ENCODE measurements at places on chromosomes 11 and 22.

DNA sequence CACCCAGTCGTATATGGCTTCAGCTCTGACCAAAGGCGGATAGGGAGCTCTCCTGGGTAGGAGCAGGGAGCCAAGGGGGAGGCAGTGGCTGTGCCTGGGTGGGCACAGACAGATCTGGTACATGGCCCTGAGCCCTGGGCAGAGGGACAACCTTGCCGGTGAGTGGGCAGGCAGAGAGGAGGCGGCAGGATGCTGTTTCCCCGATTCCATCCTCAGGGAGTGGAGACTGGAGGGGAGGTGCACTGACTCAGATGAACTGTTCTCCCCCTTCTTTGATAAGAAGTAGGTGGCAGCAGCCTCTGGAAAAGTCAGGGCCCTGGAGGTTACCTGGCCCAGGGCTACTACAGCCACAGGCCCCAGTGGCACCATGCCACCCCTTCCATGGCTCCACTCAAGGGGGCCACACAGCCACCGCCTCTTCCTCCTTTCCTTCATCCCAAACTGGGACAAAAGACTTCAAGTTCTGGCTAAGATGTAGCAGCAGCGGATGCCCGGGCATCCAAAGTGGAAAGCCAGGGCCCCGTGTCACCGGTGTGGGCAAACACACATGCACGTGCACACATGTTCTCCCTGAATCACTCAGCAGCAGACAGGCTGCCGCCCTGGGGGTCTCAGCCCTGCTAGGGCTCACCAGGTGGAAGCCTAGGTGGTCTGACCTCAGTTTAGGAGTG is 13.4 kb downstream of the CXCR5 start:
- DNase-seq: no peak

GRCh38 chr11:126597041-126597440 is 241.6 kb downstream of the ST3GAL4 start:
- no peak for DNase-seq

- DNase-seq: no peak
Measured at GRCh38 chr22:43854786-43855271, 7.5 kb downstream of the SULT4A1 start.

DNA sequence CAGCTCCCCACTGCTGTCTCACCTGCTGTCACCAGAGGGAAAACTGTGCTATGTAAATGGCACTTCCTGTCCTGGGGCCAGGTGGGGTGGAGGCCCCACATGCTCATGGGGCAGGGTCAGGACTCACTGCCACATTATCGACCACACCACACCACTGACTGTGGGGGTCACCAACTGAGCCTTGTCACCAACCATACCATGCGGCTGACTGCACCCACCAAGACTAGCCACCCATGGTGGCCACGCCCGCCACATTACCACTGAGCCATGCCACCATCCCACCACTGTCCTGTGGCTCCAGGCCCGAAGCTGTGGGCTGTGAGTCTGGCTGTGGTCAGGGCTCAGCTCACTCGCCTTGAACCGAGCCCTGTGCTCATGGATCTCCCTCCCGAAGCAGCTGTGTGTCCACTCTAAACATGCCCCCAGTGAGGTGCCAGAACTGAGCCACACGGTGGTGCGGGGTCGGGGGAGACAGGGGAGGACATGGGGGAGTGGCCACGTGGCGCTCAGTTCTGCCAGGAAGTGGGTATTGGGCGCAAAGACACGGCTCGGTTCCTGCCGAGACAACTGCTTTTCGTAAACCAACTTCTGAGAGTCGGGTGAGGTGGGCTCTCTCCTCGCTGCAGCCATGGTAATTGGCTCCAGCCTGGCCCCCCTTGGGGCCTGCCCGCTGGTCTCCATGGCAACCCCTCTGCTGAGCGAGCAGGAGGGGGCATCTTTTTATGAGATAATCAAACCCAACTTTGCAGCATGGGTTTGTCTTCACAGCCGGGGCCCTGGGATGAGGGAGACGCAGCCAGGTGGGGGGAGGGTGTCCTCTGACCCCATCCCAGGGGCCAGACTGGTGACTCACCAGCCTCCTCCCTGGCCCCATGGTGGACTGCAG is 23.2 kb downstream of the RTN4R start:
- DNase-seq: no peak

GRCh38 chr11:1392111-1392510 is 2.4 kb downstream of the BRSK2 start:
- DNase-seq: no peak

DNA sequence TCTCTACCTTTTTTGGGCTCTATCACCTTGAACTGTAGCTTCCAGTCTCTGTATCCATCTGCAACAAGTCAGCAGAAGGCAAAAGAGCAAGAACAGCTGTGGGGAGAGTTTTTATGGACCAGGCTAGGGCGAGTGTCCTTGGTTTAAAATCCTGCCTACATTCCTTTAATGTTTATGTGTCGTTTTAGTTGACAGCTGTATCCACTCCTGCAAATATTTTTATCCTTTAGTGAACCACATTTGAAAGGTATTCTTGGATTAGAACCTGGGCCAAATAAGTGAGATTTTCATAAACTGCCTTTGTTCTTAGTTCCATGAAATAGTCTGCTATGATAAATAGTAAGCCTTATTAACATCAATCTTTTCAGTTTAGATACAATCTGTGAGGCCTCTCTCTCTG is 712.2 kb downstream of the ETS1 start:
- no peak for DNase-seq

DNA sequence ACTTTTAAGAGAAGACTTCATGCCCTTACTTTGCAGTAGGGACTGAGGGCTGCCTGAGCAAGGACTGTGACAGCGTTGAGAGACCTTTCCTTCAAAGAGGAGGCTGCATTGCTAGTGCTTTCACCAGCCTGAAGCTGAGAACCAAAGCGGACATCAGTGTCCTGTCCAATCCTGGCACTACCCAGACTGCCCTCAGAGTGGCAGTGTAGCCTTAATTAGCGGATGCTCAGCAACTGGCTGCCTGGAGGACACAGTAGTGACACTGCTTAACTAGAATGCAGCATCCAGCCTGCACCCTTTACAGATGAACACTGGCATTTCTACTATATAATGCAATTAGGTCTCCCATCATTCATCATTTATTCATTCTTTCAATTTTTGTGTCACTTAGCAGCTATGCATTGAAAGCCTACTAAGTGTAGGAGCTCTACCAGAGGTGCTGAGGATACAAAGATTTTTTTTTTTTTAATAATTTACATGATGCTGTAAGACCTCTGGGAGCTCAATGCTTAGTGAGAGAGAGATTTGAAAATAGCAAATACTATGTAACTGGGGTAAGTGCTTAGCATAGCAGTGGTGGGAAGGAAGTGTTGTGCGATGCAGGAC is 36.9 kb upstream of the SLC36A4 start:
- peak; percentile 31 for DNase-seq

- no peak for DNase-seq
Measured at GRCh38 chr22:45775569-45776312, 104.1 kb downstream of the ATXN10 start.

DNA sequence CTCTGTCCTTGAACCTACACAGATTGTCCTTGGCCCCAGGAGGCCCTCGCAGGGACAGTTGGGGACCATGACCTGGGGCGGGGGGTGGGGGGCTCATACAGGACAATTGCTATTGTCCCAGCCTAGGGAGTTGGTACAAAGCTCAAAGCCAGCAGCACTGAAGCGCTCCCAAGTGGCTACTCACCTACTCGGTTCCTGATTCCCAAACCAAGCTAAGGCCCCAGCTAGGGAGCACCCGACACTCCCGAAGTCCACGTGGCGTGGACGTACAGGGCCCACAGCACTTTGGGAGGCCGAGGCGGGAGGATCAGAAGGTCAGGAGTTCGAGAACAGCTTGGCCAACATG is 80.6 kb downstream of the CELSR1 start:
- no peak for DNase-seq

- no peak for DNase-seq
Measured at GRCh38 chr22:22507743-22508273, 734 bp downstream of the ZNF280B start.

- peak; percentile 70 for DNase-seq
Measured at GRCh38 chr11:17197431-17197898, 10.3 kb downstream of the PIK3C2A start.

- no peak for DNase-seq
Measured at GRCh38 chr11:77353131-77353530, 51.6 kb upstream of the GDPD4 start.

GRCh38 chr11:8288166-8288772 is 24.6 kb upstream of the LMO1 start:
- DNase-seq: no peak

- DNase-seq: no peak
Measured at GRCh38 chr11:66835768-66836405, 7.4 kb upstream of the RCE1 start.

DNA sequence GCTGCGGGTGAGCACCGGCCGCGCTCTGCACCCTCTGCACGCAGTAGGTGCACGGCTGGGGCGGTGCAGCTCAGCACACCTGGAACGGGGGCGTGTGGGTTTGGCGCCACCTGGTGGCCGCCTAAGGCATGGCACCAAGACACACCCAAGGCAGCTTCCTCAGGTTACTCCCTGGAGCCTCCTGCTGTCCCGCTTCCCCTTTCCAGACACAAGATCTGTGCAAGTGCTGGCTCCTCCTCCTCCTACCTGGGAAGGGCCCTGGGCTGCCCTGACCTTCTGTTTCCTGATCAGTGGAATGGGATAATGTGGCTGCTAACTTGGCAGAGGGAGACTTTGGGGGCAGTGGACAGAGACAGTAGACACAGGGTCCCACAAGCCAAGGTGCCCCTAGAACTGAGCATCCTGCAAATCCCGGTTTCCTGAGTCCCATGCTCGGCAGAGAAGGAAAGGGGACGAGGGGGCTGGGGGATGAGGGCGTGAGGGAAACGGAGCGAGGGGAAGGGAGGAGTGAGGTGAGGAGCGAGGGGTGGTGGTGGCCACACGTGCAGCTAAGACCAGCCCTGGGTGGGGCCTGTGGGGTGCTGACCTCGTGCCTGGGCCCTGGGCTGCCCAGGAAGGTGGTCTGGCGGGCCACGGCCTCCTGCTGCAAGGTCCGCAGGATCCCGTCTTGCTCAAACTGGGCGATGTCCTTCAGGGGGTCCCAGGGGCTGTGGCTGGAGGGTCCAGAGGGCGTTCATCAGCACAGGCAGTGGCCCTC is 34.8 kb upstream of the CARS1 start:
- DNase-seq: peak; percentile 63

GRCh38 chr11:123323568-123323967 is 106.5 kb upstream of the GRAMD1B start:
- DNase-seq: no peak

DNA sequence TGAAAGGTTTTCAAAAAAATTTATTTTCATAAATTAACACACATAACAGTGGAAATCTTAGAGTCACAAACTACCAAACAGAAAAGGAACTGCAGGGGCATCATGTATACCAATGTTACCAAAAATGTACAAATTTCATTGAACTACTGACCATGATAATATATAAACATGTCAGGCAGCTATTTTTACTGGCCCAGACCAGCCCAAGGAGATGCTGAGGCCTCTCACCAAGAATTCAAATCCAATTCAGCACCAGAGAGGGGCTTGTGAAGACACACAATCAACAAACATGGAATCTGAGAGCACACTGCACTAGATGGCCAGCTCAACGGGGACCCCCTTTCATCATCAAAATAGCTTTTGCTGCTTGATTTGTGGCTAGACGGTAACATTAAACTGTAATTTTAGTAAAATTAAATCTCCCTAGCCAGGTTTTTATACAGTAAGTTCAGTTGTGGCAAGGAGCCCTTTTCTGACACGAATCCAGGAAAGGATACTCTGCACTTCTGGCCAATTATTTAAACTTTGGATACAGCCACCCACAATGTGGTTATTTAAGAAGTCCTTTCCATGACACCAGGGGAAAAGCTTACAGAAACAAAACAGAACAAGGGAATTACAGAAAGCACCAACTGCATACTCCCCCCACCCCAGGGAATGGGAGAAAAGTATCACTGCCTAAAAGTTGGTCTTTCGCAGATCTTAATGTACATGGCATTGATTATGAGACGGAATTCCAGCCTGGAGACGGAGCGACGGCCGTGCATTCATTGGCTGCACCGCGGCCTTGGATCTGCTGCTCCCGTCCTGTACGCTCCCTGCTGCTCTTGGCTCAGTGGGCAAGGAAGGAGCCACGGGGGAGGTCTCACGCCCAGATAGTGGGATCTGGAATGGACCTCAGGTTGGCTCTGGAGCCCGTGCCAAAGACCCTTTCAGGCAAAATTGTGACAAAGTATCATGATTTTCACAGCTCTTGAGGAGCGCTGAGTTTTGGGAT is 19.6 kb upstream of the PISD start:
- DNase-seq: no peak

- no peak for DNase-seq
Measured at GRCh38 chr11:60420015-60420414, 9.4 kb upstream of the MS4A5 start.

DNA sequence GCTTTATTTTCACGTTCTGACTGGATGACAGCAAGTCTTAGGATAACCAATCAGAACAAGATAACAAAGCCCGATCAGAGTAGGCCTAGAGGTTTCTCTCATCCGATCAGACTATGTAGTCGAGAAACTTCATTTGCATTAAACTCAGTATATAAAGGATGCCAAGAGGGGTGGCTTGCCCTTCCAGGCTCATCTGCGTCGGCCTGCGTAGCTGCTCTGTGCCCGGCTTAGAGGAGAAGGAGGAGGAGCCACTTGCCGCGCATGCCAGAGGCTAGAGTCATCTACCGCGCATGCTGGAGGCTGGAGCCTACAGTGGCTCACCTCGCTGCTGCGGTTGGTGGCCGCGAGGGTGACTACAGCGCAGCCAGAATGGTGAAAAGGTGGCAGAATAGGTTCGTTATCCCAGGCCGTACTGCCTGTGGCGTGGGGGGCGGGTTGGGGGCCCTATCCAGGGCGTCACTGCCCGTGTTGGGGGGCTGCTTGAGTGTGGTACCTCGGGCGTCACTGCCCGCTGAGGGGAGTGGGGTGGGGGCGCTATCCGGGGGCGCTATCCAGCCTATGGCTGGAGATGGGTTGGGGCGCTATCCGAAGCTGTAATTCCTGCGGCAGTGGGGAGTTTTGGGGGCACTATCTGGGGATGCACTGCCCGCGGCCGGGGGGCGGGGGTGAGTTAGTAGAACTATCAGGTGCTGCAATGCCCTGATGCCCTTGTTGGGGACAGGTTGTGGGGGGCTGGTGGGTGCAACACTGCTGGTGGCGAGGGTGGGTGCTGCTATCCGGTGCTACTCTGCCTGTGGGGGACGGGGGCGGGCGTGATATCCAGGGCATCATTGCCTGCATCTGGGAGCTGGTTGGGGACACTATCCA is at the start of gene RFPL2:
Gene RFPL2, minus strand, starts transcription at position 218 of the 867 bp plus-strand sequence. CDS start 2,622 bp downstream, outside the sequence.
- no peak for DNase-seq

DNA sequence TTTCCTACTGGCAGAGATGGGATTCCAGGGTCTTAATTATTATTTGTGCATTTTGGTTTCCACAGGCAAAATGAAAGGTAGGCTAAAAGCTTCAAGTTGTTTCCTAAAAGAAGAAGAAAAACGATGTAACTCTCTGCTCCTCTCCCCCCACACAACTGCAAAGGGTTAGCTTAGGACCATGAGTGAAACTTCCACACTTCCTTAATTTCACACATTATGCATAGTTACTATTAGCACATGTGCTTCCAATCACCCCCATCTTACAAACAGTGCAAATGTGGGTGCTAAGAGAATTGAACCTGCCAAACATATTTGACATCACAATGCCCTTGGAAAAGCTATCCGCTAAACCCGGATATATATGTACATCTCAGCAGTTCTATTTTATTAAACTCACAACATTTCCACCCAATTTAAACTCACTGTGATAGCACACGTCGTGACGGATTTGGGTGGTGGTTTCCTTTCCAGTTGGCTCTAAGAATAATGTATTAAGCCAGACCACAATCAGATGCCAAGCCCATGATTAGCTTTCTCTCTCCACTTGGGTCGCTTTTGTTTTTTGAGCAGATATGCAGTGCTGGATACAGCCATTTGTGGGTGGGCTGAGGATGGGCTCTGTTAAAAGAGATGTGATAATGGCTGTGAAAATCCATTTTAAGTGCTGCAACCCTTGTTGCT is 245.0 kb upstream of the POU2AF2 start:
- no peak for DNase-seq

Measured in kidney glomerular epithelial cell (primary cell).